ENCODE measurements at places on chromosomes 3 and 15.

DNA sequence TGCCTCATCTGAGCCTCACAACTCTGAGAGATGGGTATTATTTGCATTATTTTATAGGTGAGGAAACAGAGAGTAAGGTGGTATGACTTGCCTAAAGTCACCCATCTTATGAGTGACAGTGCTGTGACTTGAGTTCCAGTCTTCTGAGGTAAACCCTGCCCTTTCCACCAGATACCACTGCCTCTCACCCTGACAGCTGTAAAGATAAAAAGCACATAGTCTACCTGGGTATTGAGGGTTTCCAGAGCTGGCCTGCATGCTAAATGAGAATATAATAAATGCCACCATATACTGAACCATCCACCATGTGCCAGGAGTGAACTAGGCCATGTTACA lies 25.6 kb downstream of the RASGRP1 start:
- DNase-seq, result no peak

- DNase-seq, result peak; percentile 34
Observed at GRCh38 chr3:26622621-26623418, at the start of gene LRRC3B. Gene LRRC3B, plus strand, starts transcription at chr3:26622772. Its CDS starts 86,901 bp downstream, at chr3:26709673.

DNA sequence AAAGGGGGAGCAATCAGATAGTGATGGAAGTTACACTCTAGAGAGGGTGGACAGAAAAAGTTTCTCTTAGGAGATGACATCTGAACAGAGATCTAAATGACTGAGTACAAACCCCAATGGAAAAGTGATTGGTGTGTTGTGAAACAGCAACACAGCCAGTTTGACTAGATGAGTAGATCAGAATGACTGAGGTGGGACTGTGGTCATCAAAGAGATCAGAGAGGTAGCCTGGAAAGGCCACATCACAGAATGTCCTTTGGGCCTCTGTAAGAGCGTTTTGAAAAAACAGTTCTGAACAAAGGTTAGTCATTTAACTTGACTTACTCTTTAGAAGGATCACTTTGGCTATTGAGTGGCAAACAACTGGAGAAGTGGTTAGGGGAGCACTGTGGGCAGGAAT lies 10.6 kb downstream of the LRRC58 start:
- no peak for DNase-seq

- no peak for DNase-seq
Observed at GRCh38 chr3:11835028-11835639, 11.6 kb downstream of the TAMM41 start.

- DNase-seq, result peak; percentile 96
Observed at GRCh38 chr3:66998113-66998903, at the start of gene KBTBD8. Gene KBTBD8, plus strand, starts transcription at chr3:66998307. Its CDS starts 49 bp downstream, at chr3:66998356.

DNA sequence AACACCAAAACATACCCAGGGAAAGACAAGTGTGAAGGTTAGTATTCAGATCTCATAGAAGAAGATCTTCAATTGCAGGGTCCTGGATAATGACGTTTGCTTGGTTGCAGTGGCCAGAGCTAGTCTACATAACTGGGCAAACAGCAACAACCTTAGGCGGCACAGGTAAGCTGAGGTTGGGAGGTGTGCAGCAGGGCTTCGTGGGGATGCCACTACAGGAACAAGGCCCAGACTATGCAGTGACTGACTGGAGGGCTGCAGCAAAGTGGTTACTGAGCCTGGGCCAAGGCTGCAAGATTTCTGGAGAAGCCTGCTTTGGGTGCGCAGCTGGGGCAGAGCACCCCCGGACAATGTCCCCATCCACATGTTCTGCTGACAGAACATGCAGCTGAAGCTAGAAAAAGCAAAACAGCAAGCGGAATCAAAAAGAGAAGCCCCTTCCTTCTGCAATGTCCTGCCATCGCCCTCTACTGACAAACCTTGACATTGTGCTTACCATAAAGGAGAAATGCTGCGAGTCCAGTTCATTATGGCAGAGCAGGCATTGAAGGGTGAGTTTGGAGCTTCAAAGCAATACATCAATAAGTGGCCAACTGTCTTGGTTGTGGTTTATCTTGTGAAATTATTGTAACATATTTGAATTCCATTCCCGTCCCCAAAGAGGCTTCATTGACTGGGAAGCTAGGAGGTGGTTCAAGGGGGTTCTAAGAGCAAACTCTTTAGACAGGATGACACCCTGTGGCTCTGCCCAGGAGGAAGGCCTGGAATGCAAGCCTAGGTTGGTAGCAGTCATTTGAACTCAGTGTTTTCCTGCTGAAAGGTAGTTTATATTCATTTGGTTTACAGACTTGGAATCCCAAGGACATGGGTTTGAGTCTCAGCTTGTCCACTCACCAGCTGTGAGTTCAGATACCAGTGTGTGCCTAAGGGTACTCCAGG lies 217.0 kb downstream of the PDCD6IP start:
- no peak for DNase-seq

- no peak for DNase-seq
Observed at GRCh38 chr3:112557976-112558375, 3.8 kb downstream of the ATG3 start.

GRCh38 chr3:166455744-166456143 lies 618.5 kb upstream of the BCHE start:
- no peak for DNase-seq

- no peak for DNase-seq
Observed at GRCh38 chr3:147507638-147508286, 98.6 kb downstream of the ZIC1 start.

All from frontal cortex (tissue), 4 donors.